Cardiac septum (tissue), 1 donor: ENCODE measurements at places on chromosomes 13 and 19. TPM values are rescaled to one million over a fixed set of nuclear protein-coding genes. Genes with fewer than 3 reads are reported as not detected.

Gene SPACA6
- 14.7 TPM for total RNA-seq

Gene DACH1
- 1.00 TPM for total RNA-seq

Gene FOXO1
- total RNA-seq = 14.6 TPM

GRCh38 chr19:35859414-35859813 is 2.7 kb downstream of the KIRREL2 start:
- DNase-seq = no peak

- DNase-seq = no peak
These were observed 1321.3 kb upstream of the SLC10A2 start for GRCh38 chr13:104387510-104387909.

DNA sequence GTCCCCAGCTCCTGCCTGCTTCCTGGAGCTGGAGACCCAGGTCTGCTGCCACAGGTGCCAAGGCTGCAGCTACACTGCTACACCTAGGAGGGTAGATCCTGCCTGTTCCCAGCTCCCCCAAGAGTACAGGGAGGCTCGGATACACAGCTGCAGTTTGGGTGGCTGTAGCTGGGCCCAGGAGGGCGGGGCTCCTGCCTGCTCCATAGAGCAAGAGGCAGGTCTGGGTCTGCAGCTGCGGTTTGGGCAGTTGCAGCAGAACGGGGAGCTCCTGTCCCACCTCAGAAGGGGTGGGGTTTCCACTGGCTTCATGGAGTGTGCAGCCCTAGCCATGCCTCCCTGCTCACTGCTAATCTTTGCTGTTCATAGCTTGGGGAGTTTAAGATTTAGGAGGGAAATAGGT is 199.0 kb downstream of the NUFIP1 start:
- no peak for DNase-seq

GRCh38 chr13:111882351-111882750 is 184.6 kb upstream of the SOX1 start:
- no peak for DNase-seq

DNA sequence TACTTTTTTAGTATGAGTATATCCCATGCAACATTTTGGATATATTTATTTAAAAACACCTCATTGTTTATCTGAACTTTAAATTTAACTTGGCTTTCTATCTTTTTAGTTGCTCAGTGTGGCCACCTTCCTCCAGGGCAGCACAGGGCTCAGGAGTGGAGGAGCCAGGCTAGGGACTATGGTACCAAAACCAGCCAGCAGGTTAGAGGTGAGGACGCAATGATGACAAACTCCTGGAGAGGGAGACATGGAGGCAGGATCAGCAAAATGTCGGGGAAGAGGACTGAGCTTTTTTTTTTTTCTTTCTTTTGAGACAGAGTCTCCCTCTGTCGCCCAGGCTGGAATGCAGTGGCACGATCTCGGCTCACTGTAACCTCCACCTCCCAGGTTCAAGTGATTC is 29.6 kb upstream of the CALM3 start:
- DNase-seq = no peak

DNA sequence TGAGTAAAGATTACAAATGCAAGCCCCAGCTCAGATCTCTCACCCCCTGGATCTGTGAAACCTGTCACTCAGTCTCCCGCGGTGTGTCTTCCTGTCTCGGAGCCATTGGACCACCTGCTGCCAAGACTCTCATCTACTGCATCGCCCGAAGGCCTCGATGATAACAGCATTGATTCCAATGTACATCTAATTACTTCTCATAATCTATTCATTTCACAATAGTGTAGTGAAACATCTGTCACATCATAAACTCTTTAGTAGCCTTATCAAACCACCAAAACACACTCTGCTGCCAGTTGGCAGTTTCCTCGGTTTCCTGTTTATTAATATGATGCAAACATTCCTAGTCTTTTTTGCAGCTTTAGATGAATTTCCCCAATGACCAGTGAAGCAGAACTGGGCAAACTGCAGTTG is 220.3 kb downstream of the POU4F1 start:
- DNase-seq = no peak

DNA sequence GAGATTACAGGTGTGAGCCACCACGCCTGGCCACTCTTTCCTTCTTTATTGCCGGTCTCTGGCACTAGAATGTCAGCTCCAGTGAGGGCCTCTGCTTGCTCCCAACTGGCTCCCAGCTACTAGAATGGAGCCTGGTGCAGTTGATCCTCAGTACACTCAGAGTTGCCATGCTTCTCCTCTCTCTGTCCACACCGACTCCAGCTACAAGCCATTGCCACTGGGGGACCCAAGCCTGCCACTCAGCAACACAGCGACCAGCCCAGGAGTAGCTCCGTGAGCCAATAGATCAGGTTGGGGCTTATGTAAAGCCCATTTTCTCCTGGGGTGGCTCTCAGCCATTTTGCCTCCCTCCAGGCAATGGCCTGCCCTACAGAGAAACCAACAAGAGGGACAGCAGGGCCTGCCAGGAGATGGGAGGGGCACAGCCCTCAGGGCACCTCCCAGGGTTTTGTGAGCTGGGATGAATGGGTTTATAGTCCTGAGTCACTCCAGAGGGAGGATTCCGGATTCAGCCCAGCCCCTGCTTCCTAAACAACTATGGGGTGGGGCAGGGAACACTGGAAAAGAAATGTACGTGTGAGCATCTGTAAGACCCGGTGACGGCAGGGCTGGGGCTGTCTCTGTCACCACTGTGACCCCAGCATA is 36.5 kb downstream of the OPA3 start:
- DNase-seq = no peak

DNA sequence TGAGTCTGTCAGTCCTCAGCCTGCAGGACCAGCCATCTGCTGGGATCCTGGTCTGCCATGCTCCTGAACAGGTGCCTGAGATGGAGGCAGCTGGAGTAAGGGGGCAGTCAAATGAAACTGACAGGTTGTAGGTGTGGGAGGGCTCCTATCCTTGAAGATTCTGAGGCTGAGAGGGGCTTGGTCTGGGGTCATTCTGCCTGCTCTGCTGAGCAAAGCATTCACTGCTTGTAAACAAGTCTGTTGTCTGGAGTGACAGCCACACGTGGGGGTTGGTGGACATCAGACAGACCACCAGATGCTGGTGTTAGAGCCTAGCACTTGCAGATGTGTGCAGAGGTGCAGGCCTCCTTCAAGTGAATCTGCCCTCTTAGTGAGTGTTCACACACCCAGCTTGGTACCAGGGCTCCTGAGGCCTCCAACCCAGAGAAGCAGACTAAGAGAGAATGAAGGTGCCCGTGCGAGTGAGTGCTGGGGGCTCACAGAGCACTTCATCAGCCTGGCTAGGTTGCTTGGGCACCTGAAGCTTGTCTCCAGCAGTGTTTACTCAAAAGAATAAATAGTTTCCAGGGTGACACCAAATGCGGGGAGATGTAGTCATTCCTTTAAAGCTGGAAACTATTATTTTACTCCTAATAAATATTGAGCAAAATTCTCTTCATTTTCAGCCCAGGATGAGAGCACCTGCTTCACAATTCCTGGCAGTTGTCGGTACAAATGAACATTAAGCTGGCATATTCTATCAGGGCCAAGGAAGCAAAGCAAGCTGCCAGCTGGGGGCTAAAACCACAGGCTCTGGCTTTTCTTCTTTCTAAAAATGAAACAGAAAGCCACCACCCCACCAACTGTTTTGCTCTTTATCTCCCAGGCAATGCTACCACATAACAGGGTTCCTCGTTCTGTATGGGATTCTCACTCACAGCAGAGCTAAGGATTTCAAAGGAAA is 82.3 kb downstream of the RNASEH2B start:
- DNase-seq = no peak

GRCh38 chr19:14248578-14249011 is 42.6 kb upstream of the ADGRL1 start:
- DNase-seq = no peak

- DNase-seq = no peak
These were observed 201.5 kb downstream of the MYO16 start for GRCh38 chr13:108830916-108831315.

- no peak for DNase-seq
These were observed 120.0 kb upstream of the RFC3 start for GRCh38 chr13:33697926-33698325.
